ENCODE measurements at places on chromosomes 3 and 15.

DNA sequence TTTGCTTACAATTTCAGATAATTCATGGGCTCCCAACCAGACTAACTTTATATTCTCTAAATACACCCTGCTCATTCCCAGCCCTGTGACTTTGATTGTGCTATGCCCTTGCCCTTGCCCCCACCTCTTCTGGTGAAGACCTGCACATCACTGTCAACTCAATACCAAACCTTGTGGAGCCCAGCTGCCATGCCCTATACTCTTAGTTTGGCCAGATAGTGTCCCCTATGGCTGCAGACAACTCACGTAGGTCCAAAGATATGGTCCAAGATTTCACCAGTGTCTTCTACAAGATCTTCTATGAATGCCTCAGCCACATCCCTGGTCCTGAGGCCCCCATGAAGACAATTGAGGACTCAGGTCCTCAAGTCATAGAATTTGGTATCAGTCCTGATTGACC, 118.3 kb upstream of the EIF1B start:
- DNase-seq, result no peak

GRCh38 chr3:43372809-43373559, 86.6 kb downstream of the SNRK start:
- peak; percentile 38 for DNase-seq

- DNase-seq, result no peak
These were observed 322.4 kb upstream of the SLCO3A1 start for GRCh38 chr15:91530956-91531582.

DNA sequence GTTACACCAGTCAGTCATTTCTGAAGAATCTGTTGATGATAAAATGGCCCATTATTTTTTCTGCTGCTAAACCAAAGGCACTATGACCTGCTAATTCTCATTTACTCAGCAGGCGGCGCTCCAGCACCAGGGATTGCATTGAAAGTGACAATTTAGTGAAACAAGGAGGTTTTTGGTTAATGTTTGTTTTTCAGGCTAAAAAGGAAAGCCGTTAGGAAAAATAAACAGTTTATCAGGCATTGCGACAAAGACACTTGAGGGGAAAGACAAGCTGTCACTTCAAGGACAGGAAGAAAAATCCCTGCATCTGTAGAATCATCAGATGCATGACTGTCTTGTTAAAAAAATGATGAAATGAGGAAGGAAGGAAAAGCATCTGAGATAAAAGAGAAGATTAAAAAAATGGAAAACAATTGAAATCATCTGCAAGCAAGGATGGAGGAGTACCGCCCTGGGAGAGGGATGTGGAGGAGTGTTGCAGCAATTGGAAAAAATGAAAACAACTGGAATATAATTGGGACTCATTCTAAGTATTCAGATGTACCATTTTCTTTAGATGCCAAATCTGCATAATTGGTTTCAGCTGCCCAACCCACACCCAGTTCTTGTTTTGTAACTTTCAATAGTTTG, 54.0 kb downstream of the NR1D2 start:
- peak; percentile 51 for DNase-seq

GRCh38 chr3:129448186-129448895, 8.3 kb downstream of the IFT122 start:
- DNase-seq, result no peak

GRCh38 chr15:64558460-64559179, 98.2 kb downstream of the ZNF609 start:
- peak; percentile 48 for DNase-seq

DNA sequence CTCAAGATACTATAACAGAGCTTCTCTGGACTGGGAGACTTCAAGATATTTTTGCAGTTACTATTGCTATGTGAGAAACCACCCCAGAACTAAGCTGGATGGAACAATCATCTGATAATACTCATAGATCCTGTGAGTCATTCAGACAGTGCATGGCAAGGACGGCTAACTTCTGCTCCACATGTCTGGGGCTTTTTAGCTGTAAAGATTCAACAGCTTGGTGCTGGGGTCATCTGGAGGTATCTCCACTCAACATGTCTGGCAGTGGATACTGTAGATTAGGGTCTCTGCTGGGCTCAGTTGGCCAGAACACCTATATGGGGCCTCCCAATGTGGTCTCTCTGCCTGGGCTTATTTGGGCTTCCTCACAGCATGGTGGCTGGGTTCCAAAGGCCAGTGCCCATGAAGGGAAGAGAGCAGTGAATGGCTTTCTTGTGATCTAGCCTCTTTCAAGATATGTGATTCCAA, 117.3 kb upstream of the SLC7A14 start:
- no peak for DNase-seq

- no peak for DNase-seq
These were observed 22.9 kb downstream of the ST8SIA2 start for GRCh38 chr15:92416557-92416956.

GRCh38 chr15:95254263-95254662, 1022.9 kb downstream of the MCTP2 start:
- no peak for DNase-seq
